ENCODE measurements at places on chromosomes 2 and 18.

DNA sequence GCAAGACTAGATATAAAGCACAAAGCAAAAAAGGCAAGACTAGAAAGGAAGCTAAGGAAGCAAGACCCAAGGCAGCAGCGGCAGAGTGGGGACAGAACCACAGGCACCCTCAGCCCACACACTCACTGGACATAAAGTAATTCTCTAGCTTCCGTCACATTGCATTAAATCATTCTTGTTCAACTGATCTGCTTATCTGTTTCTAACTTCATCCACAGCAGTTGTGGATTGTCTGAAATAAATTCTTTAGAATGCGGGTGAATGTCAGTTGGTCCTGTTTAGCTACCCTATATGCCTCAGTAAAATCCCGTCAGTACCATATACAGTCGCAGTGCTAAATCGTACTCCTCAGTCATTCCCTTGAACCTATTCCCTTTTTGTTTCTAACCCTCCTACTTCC, 183.2 kb upstream of the SLC39A10 start:
- DNase-seq: no peak

DNA sequence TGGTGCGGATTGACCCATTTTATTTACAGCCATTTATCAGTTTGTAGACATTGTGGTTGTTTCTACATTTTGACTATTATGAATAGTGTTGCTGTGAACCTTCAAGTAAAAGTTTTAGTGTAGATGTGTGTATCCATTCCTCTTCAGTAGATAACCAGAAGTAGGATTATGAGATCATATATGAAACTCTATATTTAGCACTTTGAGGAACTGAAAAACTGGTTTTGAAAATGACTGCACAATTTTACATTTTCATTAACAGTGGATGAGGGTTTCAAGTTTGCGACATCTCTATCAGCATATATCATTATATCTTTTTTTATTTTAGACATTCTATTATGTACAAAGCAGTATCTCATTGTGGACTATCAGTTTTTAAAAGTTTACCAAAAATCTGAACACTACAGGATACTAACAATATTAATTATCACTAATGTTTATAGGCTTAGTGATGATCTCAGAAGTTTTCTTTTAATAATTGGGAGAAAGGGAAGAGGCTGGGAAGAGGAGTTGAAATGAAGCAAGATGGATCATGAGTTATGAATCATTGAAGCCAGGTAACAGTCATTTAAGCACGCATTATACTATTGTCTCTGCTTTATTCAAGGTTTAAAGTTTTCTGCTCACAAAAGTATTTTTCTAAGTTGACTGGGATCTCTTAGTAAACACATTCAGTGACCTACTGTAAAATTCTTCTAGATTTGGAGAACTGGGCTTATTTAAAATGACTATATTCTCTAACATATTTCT, 329.0 kb upstream of the LRATD1 start:
- no peak for DNase-seq

- DNase-seq: no peak
Measured at GRCh38 chr2:204203704-204204103, 267.1 kb downstream of the ICOS start.

DNA sequence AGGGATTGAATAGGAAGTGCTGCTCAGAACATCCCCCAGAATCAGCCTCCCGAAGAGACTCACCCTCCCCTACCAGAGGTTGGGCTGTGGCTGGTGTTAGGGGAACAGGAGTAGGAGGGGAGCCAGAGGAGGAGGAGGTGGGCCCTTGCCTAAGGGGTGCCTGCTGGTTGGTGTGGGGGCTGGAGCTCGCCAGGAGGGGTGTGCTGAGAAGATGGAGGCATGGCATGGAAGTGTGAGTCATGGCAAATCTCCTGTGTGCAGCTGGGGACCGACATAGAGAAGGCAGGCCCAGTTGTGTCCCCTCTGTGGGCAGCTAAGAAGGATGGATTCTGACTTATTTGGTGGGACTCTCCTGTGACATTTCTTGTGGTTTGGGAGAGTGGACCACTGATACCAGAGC, 73.7 kb downstream of the DGKD start:
- no peak for DNase-seq

GRCh38 chr2:3578987-3579386, 3.9 kb downstream of the RPS7 start:
- no peak for DNase-seq

- no peak for DNase-seq
Measured at GRCh38 chr2:164960159-164960558, 4.8 kb upstream of the SLC38A11 start.

DNA sequence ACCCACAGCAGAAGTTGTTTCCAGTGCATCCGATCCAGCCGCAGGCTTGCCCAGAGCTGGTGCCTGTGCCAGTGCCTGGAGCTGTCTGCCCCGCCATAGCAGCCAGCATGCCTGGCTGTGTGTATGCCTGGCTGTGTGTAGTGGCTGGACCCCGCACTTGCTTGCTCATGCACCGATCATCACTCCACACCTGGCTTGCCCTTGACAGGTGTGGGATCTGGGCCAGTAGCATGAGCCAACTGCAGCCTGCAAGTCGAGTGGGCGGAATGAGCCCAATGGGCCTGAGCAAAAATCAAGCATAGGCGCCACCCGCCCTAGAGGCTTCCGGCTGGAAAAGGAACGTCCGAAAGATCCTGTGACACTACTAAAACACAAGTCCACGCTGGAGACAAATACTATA, 74.5 kb downstream of the EPB41L3 start:
- no peak for DNase-seq

- peak; percentile 38 for DNase-seq
Measured at GRCh38 chr2:239912171-239912937, 112.8 kb downstream of the NDUFA10 start.

- no peak for DNase-seq
Measured at GRCh38 chr2:101848769-101849410, 142.9 kb upstream of the IL1R2 start.
